ENCODE measurements at places on chromosomes 6 and 20.

GRCh38 chr20:12614764-12615163 is 394.0 kb upstream of the SPTLC3 start:
- no peak for DNase-seq

DNA sequence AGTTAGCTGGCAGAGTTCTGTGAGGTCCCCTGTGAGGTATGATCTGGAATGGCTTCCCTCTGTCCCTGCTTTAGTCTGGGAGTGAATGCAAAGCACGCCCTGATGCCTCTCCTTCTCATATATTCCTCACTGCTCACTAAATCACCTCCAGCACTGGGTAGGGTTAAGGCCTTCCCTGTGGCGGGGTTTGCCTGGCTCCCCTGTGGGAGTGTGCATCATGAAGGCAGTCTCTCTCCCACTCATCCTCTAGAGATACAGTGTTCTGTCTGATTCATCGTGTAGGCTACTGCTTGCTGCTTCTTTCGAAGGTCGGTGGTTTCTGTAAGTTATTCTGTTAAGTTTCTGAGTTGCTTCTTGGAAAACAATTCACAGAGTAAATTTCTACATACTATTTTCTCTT is 420.0 kb upstream of the EYS start:
- DNase-seq: no peak

GRCh38 chr6:51513891-51514747 is 573.3 kb downstream of the PKHD1 start:
- no peak for DNase-seq

- DNase-seq: peak; percentile 75
Measured at GRCh38 chr6:135128268-135128914, 52.7 kb upstream of the MYB start.

- DNase-seq: no peak
Measured at GRCh38 chr6:8549074-8549790, 113.9 kb upstream of the SLC35B3 start.

GRCh38 chr6:81669445-81669844 is 83.0 kb downstream of the TENT5A start:
- no peak for DNase-seq

DNA sequence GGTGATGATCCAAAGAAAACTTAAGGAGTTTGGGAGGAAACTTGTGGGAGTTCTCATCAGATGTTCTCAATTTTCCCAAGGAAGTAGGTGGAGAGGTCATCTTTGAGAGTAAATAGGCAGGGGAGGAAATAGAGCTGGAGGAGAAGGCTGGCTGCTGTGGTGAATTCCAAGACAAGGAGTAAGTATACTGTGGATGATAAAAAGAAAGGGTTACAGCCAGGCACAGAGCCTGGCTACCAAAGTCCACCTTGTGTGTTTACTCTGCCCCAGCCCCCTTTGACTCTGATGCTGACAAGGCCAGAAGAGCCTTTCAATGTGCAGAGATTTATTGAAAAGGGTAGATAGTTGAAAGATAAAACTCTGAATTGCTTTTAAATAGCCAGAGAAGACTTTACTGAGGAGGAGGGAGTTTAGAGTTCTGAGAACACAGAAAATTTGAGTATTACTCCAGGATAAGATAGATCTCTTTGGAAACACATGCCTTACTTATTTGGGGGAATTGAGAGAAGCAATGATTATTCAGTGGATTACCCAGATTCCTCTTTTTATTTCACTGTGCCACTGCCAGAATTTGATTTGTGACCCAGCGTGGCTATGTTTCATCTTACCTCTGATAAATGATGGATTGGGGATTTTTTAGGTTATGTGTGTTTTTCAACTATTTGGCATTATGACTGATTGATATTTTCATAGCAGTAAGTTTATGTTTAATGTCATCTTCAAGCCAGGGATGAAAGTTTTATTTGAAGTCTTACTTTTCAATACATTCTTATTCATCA is 182.6 kb upstream of the JAG1 start:
- no peak for DNase-seq

DNA sequence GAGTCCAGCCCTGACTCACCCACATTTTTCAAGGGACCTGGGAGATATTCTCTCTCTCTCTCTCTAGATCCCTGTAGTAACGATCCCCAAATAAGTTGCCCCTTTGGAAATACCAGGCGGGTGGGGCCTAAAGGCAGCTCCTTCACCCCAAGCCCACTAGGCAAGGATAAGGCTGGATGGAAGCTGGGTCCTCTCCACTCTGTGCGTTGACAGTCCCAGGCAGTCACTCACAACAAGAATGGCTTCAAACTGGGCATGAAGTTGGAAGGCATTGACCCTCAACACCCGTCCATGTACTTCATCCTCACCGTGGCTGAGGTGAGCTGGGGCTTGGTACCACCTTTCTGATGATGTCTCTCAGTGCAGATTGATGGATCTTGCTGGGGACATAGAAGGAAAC is 21.6 kb downstream of the L3MBTL1 start:
- DNase-seq: no peak

DNA sequence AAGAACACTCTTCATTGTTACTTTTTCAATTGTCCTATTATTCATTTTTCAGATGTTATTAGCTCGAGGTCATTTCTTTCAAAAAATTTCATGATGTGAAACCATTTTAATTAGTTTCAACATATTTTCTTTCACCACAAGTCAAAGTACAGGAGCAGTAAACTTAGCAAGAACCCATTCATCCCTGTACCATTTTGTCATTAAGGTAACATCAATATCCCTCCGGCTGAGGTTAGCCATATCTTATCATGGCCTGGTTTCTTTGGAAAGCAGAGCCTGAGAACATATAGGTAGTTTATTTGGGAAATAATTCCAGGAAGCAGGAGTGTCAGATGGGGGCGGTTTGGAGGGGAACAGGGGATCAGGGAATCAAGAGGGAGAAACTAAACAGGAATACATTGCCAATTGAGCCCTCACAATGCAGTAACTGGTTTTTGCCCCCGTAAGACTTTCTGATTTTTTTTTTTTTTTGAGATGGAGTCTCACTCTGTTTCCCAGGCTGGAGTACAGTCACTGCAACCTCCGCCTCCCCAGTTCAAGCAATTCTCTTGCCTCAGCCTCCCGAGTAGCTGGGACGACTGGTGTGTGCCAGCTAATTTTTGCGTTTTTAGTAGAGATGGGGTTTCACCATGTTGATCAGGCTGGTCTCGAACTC is 83.7 kb downstream of the MKKS start:
- no peak for DNase-seq

DNA sequence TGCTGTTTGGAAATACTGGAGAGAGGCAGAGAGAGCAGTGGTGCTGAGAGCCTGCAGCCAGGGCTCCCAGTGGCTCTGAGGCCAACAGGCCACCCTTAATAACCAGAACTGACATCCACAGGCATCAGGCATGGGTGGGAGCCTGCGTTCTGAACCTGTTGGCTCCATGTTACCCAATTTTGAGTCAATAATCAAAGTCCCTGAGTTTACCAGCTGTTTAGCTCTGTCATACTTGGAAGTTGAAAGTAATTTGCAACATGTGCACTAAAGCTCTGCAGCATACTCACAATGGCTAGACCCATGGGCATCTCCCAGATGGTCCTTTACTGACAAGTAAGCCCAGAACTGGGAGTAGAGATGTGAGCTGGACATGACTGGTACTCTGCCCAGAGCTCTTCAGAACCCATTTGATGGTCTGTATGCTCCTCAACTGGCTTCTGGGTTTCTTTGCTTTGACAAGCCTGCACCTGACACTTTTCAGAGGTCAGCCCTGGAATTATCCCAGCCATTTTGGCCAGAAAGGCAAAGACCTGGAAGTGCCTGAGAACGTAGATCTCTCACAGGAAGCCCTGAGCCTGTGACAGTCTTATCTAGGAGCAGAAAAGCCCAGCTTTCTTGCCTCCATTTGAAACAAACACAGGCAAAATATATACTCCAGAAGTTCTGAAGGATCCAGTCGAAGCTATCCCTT is 122.4 kb upstream of the CITED2 start:
- no peak for DNase-seq

DNA sequence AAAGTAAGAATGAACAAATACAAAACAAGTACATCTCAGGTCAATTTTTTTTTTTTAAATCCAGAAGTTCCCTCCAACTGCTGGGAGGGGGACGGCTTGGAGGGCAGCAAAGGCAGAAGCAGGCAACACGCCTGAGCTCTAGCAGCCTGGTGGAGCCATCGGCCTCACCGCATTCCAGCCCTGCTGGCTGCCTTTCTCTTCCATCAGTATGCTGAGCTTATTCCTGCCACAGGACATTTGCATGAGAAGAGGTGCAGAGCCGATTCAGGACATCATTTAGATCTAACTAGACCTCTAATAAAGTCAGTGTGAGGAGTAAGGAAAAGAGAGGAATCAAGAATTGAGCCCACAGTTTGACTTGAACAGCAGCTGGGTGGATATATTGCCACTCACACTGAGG is 318.8 kb downstream of the ZFAND3 start:
- no peak for DNase-seq

DNA sequence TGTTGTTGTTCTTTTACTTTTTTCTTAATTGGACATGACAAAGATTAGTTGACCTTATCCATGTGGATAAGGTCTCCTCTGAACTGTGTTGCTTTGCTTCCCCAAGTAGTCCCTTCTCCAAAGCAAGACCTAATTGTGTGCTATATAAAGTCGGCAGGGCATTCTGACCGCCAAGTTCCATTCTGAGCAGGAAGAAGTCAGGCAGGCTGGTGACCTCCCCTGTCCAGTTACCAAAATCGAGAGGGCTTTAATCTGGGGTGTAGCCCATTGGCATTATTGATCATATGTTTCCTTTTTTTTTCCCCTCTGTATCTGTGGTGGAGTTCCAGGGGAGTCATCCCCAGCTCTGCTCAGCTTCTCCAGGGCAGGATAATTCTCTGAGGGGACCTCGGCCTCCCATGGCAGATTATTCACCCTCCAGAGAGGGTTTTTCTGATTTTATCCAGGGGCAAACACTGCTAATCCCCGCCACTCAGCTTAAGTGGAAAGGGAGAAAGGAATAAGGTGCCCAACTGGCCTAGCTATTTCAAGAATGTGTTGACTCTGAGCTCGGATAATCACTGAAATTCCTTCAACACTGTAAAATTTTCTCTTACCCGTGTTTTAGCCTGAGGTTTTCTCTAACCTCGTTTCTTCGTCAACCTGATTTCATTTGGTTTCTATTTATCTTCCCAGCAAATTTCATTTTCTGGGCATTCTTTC is 71.8 kb upstream of the L3MBTL3 start:
- no peak for DNase-seq

DNA sequence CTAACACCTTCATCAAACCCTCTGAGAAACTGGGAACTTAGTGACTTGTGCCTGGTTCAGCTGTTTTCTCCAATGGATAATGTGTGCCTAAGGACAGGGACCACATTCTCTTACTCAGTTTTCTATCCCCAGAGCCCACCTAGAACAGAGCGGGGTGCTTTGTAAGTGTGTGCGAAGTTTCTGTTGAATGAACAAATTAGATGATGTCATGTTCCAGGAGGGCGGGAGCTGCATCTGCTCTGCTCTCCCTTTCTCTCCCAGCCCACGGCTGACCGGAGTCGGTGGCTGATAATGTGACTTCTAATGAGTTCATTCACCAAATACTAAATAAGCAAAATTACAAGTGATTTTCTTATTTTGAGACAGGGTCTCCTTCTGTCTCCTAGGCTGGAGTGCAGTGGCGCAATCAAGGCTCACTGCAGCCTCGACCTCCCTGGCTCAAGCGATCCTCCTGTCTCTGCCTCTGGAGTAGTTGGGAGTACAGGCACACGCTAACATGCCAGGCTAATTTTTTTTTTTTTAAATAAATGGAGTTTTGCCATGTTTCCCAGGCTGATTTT is 60.7 kb upstream of the FNDC1 start:
- no peak for DNase-seq

- DNase-seq: no peak
Measured at GRCh38 chr6:119463081-119463626, 113.6 kb upstream of the MAN1A1 start.

DNA sequence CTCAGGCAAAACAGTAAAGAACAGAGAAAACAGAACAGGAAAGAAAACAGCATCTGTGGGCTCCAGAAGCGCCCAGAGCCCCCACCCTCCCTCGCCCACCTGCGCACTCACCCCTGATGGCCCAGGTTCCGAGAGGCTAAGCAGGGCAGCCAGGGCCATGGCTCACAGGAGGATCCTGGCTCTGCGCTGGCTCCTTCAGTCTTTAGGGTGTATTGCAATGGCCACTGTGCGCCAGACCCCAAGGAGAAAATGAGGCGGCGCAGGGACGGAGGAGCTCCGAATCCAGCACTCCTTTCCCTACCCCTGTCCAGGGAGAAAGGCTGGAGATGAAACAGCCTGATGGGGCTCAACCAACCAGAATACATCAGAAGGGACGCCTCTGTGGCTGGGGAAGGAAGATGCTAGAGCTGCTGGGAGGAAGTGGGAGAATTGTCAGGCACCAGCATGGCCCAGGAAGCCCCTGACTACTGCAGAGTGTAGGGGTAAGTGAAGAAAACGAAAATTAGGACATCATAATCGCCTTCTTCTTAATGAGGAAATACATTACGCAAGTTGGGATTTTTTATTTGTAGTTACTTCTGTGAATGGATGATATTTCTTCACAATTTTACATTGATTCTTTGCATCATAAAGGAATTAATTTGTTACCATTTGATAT is 49.0 kb downstream of the COL11A2 start:
- DNase-seq: no peak

- DNase-seq: peak; percentile 66
Measured at GRCh38 chr6:163250116-163250515, 164.4 kb upstream of the QKI start.

DNA sequence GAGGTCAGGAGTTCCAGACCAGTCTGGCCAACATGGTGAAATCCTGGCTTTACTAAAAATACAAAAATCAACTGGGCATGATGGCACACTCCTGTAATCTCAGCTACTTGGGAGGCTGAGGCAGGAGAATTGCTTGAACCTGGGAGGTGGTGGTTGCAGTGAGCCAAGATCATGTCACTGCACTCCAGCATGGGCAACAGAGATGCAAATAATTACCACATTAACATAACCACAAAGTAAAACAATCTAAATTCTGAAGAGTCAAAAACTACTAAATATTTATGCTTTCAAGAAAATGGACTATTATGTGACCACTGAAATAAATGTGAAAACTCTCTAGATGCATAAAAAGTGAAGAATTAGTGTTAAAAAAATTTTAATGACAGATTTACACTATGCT is 59.9 kb downstream of the CYP39A1 start:
- DNase-seq: no peak

DNA sequence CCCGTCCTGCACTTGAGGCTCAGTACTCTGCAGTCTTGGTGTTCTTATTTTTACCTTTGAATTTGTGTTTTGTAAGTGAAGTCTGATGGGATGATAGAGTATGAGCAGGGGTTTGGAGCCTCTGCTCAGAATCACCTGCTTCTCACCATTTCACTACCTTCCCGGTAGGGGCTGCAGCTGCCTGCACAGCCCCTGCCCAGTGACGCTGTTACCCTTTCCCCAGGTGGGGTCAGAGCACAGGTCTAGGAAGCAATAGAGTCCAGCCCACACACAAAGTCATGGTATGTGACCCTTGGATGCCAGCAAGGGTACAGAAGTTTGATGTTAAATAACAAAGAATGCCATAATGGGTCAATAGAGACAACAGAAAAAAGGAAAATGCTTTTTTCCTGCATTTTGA is 101.8 kb upstream of the TCF21 start:
- DNase-seq: no peak

DNA sequence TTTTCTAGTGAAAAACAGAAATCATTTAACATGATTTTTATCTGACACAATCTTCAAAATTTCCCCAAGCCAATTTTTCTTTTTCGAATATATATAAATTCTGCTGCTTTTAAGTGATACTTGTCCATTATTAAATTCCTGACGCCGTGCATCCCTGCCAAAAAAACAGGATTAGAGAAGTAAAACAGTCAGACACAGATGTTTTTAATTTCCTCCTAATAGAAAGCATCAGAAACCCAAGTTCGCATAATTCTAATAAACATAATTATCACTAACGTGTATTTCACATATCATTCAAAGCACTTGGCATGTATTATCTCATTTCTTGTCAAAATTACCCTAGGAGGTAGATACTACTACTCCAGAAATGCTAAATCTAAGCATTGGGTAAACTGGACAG is 179.5 kb downstream of the ZFP64 start:
- no peak for DNase-seq
